ENCODE measurements at places on chromosomes 2 and 18.

GRCh38 chr2:70926042-70926441, 9.7 kb upstream of the ATP6V1B1 start:
- no peak for DNase-seq

DNA sequence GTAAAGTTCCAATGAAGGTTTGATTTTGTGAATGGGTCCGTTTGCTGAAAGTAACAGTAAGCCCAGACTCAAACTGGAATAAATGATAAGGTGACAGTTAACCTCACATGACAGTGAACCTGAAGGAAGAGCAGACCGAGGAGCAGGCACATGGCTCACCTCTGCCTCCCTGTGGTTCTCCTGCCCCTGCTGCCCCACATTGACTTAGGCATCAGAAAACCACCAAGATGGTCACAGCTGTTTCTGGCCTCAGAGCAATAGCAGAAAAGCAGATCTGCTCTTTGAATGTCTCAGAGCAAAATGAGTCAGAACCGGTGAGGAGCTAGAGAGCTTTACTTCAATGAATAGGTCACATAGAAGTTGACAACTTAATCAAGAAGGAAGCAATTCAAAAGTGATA, 487.6 kb downstream of the METTL4 start:
- peak; percentile 57 for DNase-seq

DNA sequence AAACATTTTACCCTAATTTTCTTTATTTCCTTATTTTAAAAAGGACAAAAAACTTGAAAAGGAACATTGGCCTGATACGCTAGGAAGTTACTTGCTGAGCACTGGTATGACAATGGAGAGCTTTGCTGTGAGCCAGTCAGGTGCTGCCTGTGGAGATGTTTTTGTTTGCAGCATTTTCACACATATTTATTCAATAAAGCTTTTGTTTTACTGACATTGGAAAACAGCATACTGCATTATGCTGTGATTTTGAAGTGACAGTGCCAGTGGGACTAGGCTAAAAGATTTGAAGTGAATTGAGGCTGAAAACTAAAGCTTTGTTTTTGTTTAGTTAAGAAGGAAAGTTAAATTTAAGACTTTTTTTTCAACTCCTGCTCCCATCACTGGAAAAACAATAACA, 470.7 kb upstream of the ZEB2 start:
- no peak for DNase-seq

- peak; percentile 87 for DNase-seq
These were observed 3.1 kb downstream of the ADAM17 start for GRCh38 chr2:9552219-9553178.

DNA sequence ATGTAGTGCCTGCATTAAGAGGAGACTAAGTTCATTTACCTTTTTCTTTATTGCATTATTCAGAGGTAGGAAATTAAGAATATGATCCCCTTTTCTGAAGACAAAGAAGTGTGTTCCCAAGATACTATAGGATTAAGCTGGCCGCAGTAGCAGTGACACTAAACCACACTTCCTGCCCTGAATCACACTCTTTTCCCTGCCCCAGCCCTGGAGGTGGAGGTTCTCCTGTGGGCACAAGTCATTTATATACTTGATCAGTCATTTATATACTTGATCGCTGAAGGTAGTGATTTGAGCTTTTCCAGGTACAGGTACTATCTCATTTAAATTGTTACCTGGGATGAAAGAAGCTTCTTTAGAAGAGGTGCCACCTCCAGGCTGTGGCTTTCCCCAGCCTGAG, 78.6 kb downstream of the ARMC9 start:
- no peak for DNase-seq

DNA sequence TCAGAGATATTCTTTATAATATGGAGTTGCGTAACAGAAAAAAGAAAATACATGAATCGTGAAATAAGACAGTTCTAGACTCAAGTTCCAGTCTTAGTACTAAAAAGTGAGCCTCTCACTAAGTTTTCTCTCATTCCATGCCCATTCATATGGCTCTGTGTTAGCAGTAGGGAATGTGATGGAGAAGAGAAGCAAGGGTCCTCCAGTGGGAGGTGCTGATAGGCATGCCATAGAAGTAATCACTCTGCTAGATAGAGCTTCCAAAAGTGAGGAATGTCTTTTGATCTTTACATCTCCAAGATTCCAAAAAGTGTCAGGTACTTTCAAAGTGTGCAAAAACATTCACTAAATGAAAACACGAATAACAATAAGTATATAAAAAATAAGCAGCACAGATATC, 678.4 kb downstream of the DCDC2C start:
- DNase-seq, result no peak

- DNase-seq, result peak; percentile 97
These were observed 27.0 kb upstream of the MGAT4A start for GRCh38 chr2:98757904-98758421.

- no peak for DNase-seq
These were observed 135.5 kb upstream of the MC4R start for GRCh38 chr18:60508108-60508507.

- no peak for DNase-seq
These were observed 926 bp downstream of the SERPINB8 start for GRCh38 chr18:63970809-63971205.

- no peak for DNase-seq
These were observed 108.6 kb upstream of the GPC1 start for GRCh38 chr2:240326886-240327285.

GRCh38 chr2:133641497-133641896, 73.2 kb upstream of the NCKAP5 start:
- no peak for DNase-seq
